Fibroblast of the aortic adventitia (primary cell): ENCODE measurements at places on chromosomes 6 and 20.

DNA sequence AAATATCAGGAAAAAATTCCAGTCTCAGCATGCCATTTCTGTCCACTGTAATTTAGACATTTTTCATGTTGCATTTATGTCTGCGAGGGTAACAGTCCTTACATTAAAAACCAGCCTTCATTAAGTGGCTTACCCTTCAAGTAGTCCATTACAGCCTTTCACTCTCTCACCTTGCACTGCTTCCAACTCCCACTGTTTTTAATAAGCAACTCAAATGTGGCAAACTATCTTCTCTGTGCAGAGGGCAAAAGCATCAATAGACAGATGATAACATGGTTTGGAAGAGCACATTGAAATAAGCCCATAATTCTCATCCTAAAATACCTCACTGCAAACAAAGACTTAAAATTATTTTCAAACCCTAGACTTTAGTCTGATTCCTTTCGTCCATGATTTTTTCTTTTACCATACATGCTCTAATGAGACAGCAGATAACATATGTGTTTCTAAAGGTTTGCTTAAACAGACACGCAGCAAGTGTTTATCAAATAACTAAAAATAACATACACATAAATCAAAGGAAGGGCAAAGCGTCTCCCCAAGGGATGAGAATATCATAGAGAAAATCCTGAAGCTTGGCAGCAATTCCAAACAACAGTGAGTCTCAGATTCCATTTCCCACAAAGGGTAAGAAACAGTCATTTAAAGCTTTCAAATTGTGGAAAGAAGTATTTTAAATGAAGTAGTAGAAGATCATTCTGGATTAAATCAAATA is 130.4 kb downstream of the PTPRK start:
- no peak for DNase-seq

DNA sequence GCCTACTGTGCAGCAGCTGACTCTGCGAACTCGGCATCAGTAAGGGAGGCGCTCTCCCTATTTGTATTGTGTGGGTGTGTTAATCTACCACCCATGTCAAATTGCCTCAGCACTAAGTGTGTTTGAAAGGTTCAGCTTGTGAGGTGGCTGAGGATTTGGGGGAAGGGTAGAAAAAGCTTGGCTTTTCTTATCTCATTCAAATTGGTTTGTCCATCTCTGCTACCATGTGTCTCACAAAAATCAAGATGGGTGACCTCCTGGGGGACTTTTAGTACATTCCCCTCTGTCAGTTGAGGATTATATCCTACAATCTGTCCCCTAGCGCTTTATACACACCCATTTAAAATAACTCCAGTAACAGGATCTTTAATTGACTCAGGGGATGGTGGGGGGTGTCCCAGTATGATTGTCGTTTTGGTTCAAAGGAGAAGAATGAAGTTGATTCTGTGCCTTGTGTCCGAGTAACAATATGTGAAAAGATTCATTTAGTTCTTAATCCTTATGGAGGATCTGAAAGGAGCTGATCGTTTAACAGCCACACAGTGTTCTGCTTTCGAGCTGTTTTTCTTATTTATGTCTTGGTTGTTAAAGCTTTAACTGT is 609.6 kb downstream of the PKHD1 start:
- no peak for DNase-seq

DNA sequence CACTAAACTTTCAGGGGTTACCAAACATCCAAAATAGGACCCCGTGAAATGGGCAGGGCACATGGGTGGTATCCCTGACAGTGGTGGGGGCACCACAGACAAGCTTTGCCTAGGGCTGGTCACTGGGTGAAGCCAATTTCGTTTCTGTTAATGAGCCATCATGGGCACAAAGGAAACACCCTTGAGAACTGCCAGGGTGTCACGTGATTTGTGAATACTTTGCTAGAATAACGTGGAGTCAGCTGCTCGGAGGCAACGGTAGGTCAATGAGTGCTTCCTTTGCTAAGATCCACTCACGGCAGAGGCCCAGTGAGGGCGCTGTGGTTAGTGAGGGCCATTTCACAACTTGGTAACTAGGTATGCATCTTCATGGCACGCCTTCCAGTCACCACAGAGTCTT is 87.7 kb upstream of the AGPAT4 start:
- no peak for DNase-seq

GRCh38 chr6:22888163-22888752 is 318.9 kb downstream of the HDGFL1 start:
- no peak for DNase-seq

DNA sequence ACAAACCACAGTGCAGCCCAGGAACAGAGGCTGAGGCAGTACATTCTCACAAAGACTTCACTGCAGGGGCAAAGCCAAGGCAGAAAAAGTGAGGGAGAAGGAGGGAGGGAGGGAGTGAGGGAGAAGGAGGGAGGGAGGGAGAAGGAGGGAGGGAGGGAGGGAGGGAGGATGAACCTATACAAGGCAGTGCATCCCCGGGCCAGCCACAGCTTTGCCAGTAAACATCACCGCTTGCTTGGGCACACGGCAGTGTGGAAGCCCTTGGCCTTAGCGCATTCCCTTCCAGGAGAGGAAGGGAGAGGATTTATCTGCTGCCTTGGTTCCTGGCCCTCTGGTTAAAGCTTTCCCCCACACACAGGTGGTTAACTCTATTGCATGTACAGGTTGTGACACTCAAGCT is 234.0 kb downstream of the PTPRT start:
- no peak for DNase-seq

- no peak for DNase-seq
These were observed 607.1 kb downstream of the HDGFL1 start for GRCh38 chr6:23176471-23176870.
